Nasal cavity respiratory epithelium epithelial cell of viscerocranial mucosa (primary cell): ENCODE measurements at places on chromosomes 3 and 15. TPM values are rescaled to one million over a fixed set of nuclear protein-coding genes. Genes with fewer than 3 reads are reported as not detected.

LRRC3B gene
- not detected in 2 replicates for total RNA-seq

GATA2 gene
- total RNA-seq = not detected in 2 replicates

DOCK3 gene
- under 0.01 and 0.36 TPM in 2 replicates for total RNA-seq

ALDH1A2 gene
- total RNA-seq = 0.68 and 0.85 TPM in 2 replicates
